Activated CD8-positive, alpha-beta memory T cell treated with anti-CD3 and anti-CD28 coated beads for 24 hours (primary cell): ENCODE measurements at places on chromosomes 1 and 21.

DNA sequence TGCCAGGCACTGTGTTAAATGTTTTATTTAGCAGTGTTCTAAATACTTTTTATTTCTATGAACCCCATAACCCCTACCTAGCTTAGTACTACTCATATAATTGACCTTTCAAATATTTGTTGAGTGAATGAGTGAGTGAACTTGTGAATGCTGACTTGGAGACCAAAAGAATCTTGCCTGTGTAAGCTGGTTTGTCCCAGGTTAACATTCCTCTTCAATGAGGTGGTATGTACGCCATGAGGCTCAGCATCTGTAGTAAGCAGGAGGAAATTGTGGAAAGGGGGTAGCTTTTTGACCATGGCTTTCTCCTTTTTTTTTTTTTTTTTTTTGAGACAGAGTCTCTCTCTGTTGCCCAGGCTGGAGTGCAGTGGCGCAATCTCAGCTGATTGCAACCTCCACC lies 14.6 kb downstream of the MED18 start:
- DNase-seq, result no peak

GRCh38 chr1:194538453-194538852 lies 1352.0 kb upstream of the B3GALT2 start:
- no peak for DNase-seq

DNA sequence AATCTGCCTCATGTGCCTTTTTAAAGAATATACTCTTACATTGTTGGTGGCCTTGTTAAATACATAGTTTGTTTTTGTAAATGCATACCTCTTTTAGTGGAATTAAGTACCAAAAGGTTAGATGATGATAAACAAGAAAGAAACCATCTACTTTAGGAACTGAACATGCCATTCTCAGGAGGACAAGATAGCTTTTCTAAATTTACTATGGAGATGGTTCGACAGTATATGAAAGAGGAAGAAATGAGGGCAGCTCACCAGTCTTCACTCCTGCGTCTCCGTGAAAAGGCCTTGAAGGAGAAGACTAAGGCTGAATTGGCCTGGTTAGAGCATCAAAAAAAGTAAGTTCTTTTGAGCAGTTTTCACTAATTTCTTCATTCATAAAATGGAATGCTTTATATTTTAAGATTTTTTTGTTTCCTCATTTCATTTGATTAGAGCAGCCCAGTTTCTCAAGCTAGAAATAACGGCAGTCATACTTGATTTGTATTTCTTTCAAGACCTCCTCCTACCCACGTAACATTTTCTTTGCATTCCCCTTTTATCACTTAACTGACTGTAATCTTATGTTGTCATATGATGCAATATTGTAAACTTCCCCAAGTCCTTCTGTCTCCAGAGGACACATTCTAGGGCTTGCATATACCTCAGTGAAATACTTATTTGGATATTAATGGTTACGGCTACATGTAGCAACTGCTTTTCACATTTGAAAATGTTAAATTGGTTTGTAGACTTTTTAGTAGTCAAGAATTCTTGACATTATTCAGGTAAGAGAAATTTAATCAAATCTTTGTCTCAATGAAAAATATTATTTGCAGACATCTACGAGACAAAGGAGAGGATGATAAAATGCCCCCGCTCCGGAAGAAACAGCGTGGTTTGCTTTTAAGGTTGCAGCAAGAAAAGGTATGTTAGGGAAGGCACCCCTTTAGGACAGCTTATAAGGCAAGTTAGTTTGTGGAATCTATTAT lies 99.3 kb downstream of the CEP350 start:
- DNase-seq, result no peak

- peak; percentile 58 for DNase-seq
Observed at GRCh38 chr1:62175568-62176179, 19.0 kb upstream of the L1TD1 start.

DNA sequence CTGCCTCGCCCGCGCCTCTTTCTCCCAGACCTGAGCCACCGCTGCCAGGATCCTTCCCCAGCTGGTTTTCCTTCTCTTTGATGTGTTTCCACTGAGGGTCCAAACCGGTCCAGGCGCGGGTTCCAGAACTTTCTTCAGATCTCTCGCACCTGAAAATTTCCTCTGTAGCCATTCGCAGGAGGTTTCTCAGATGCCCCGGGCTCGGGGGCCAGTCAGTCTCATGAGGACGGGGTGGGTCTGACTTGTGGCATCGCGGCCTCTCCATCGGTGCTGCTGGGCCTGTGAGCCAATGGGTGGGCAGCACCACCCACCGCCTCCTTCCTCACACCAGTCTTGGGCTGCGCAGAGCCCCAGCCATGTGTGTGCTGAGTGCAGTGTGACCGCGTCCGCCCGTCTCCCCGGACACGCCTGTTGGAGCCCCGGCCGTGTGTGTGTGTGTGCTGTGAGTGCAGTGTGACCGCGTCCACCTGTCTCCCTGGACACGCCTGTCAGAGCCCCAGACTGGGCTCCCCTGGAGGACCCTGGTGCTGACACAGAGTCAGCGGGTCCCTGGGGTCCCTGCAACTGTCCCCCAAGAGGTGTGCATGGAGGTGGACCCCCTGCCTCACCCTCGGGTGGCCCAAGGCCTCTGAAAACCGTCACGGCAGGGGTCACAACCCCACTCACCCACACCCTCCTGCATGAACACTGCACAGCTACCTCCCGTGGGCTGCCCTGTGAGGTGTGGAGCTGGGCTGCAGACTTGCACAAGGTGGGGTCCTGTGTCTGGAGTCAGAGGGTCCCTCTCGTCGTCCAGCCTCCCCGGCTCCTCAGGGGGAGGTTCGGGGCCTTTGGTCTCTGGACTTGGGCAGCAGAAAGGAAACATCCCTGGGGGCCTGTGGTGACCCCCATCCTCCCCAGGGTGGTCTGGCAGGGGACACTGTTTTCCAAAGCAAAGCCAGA lies 20.2 kb downstream of the COL18A1 start:
- no peak for DNase-seq

- DNase-seq, result no peak
Observed at GRCh38 chr1:58899587-58900271, 115.9 kb upstream of the JUN start.

DNA sequence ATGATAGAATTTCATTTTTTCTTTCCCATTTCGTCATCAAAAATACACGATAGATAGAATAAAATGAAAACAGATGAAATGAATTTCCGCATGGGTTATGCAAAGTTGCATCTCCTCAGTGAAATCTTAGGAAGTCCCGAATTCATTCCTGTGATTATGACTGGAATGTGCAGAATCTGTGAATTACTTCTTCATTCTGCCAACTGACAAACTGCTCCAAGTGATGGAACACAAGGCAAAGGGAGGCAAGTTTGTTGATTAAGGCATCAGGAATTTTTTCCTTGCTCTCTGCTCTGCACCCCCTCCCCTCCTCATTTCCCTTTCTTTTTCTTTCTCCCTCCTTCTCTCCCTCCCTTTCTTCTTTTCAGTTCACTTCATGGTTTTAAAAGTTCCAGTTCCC lies 37.0 kb upstream of the ADGRL4 start:
- no peak for DNase-seq

- no peak for DNase-seq
Observed at GRCh38 chr1:3471356-3472087, 17.1 kb downstream of the ARHGEF16 start.

- no peak for DNase-seq
Observed at GRCh38 chr1:214520544-214521165, 30.7 kb downstream of the PTPN14 start.

DNA sequence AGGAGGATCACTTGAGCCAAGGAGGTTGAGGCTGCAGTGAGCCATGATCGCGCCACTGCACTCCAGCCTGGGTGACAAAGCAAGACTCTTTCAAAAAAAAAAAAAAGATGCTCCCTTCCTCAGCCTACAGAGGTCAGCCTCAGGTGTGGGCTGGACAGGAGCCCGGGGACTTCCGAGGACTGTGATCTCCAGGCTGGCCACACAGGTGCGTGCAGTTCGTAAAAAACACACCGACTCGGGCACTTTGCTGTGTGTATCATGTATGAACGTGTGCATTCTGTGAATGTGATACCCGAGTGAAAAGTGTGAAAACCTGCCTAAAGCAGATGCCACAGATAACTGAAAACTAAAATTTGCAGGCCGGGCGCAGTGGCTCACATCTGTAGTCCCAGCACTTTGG lies 8.4 kb upstream of the CCDC27 start:
- no peak for DNase-seq

DNA sequence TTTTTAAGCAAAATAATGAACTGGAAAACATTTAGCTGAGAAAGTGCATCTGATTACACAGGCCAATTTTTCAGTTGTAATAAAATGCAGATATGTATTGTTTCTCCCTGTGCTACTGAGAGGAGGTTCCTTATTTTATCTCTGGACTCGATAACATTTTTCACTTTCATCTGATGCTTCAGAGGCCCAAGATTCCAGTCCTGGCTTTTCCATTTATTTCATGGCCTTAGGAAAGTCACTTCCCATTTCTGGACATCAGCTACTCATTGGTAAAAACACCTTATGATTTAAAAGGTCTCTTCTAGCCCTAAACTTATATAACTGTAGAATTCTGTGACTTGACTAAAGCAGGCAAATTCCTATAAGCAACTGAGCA lies 203.5 kb downstream of the HHAT start:
- DNase-seq, result no peak

DNA sequence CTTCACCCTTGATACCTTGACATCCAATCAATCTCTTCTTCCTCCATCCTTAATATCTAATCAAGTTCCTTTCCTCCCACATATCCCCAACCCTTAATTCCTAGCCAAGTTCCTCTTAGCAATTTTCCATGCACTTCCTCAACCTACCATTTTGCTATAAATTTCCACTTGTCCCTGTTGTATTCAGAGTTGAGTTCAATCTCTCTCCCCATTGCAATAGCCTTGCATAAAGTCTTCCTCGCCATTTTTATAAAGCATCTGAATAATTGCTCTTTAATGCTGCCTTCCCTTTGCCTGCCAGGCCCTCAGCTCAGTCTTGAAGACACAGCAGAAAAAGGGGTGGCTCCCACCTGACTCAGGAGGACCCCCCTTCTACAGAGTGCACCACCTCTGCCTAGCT lies 390.3 kb downstream of the HHIPL2 start:
- no peak for DNase-seq

- peak; percentile 88 for DNase-seq
Observed at GRCh38 chr1:23619299-23620188, 60.2 kb upstream of the ID3 start.

DNA sequence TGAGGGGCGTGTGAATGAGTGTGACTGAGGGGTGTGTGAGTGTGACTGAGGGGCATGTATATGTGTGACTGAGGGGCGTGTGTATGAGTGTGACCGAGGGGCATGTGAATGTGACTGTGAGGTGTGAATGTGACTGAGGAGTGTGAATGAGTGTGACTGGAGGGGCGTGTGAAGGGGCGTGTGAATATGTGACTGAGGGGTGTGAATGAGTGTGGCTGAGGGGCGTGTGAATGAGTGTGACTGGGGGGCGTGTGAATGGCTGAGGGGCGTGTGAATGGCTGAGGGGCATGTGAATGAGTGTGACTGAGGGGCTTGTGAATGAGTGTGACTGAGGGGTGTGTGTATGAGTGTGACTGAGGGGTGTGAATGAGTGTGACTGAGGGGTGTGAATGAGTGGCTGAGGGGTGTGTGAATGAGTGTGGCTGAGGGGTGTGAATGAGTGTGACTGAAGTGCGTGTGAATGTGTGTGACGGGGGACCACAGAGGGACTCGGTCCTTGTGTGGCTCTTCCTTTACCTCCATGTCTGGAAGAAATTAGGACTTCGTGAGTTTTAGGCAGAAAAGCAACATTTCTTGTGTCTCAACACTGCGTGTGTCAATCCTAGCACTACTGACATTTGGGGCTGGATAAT lies 105.8 kb downstream of the GLIS1 start:
- DNase-seq, result no peak

- DNase-seq, result no peak
Observed at GRCh38 chr1:104932949-104933679, 1183.4 kb downstream of the AMY1C start.

- no peak for DNase-seq
Observed at GRCh38 chr1:208648146-208648545, 404.0 kb upstream of the PLXNA2 start.

GRCh38 chr1:36624466-36624865 lies 141.8 kb upstream of the CSF3R start:
- no peak for DNase-seq

- no peak for DNase-seq
Observed at GRCh38 chr1:18939398-18940302, 16.8 kb downstream of the IFFO2 start.

GRCh38 chr1:224867715-224868114 lies 61.8 kb upstream of the DNAH14 start:
- DNase-seq, result no peak

GRCh38 chr1:209398313-209398991 lies 185.1 kb upstream of the CAMK1G start:
- DNase-seq, result no peak

DNA sequence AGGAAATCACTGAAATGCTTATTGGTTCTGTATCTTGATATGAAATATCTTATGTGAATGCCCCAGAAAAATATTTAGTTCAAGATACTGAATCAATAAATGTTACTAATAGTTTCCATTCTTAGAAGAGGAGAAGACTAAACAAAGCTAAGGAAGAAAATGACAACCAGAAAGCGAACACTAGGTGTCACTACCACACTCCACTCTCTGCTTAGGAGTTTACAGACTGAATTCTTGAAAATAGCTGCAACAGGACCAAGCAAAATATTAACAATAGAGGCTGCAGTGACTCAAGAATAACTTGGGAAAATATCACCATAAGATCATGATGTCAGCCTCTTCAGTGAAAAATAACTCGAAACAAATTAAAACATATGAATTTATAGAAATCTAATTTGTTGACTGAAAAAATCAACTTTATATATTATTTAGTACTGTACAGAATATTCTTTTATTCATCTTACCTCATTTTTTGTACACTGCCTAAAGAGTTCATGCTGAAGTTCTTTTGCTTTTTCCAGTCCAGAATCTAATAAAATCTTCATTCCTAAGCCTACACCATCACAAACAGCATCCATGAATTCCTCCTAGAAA lies 61.6 kb downstream of the KIF14 start:
- no peak for DNase-seq

DNA sequence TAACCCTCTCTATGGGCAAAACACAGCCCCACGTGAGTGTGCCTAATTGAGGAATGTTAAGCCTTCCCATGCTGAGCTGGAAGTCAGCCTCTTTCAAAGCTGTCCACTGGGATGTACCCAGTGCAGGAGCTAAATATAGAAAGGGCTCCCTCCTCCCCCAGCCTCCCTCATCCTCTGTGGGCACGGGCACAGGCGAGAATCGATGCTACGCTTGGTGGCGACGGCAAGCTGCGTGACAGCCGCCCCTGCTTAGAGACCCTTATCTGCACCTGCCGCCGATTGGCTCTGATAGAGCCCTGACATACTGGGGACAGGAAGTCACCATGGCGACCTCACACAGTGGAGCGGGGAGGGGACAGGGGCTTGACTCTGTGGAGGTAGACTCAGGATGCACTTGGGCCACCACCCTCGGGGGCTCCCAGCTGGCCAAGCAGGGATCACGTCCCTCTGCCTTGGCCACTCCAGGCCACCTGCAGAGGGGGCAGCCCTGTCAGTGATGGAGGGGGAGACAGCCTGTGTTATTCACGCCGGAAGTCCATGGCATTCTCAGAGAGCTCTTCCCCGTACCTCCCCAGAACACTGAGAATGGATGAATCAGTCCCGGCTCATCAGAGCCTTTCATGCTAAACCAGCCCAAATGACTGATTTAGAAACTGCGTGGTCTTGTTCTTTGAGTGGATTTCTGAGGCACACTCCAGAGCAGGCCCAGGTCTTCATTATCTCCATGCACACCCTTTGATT lies 84.8 kb downstream of the KCND3 start:
- DNase-seq, result no peak
